ENCODE measurements at places on chromosomes 4 and X.

- no peak for DNase-seq
Measured at GRCh38 chr4:23966725-23967124, 76.9 kb upstream of the PPARGC1A start.

GRCh38 chr4:170248576-170248975 is 158.8 kb upstream of the AADAT start:
- DNase-seq, result no peak

DNA sequence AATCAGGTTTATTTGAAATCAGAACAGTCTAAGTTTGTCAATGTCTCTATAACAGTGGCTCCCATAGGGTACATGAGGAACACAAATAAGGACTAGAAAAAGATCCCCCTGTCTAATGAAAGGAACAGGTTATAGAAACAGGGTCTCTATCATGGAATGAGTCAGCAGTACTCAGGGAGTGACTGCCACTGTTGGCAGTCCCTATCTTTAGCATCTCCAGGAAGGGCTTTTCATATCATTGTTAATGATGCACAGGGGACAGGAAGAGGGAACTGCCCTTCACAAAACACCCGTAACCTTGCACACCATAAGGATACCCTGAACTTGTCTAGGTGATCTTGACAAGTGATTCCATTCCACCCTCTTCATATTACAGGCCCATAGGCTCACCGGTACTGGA is 38.5 kb upstream of the SMIM10L2A start:
- no peak for DNase-seq

- no peak for DNase-seq
Measured at GRCh38 chr4:172985552-172985951, 183.1 kb upstream of the GALNT7 start.

GRCh38 chr4:73864365-73864764 is 4.8 kb upstream of the CXCL1 start:
- DNase-seq, result no peak

All from stimulated activated CD4-positive, alpha-beta T cell treated with anti-CD3 and anti-CD28 coated beads, Interleukin-4, amount 100 ng/mL, for 48 hours (primary cell).